Stimulated activated CD4-positive, alpha-beta T cell treated with anti-CD3 and anti-CD28 coated beads, Interleukin-1b, Interleukin-23, amount 100 ng/mL, for 1 hour (primary cell): ENCODE measurements at places on chromosomes 5 and 9.

GRCh38 chr9:110520120-110520701 is 59.3 kb downstream of the SVEP1 start:
- no peak for DNase-seq

GRCh38 chr5:140351609-140352334 is 5.4 kb upstream of the HBEGF start:
- peak; percentile 39 for DNase-seq

DNA sequence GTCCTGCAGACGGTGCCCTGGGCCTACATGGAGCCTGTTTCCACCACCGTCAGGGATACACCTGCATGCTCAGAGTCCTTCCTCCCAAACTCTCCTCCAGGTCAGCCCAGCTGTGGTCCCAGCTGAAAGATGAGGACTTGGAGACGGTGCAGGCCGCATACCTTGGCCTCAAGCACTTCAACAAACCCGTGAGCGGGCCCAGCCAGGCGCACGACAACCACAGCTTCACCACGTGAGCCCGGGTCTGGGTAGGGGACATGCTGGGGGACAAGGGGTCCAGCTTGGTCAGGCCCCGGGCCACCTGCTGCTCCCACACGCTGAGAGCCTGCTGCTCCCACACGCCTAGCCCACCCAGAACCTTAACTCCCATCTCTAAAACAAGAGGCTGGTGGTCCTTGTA is 16.6 kb upstream of the CARD19 start:
- DNase-seq = no peak

DNA sequence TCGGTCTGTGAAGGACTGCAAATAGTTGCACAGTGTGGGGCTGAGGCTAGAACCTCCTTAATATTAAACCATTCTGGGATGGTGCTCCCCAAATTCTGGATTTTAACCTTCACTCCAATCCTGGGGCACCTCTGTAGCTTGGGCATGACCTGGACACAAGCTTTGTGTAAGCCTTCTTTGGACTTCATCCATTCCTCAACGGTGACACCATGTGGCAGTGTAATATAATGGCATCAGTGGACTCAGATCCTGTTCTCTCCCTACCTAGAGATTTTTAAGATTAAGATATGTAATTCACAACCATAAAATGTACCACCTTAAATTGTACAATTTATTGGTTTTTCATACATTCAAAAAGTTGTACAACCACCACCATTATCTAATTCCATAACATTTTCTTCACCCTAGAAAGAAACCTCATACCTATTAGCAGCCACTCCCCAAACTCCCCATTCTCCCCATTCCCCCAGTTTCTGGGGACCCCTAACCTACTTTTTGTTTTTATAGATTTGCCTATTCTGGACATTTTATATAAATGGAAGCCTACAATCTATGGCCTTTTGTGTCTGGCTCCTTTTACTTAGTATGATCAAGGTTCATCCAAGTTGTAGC is 4.8 kb upstream of the PLGRKT start:
- no peak for DNase-seq

- DNase-seq = peak; percentile 50
Observed at GRCh38 chr9:124852829-124853531, at the start of gene WDR38. TSS of gene WDR38 (plus strand) at chr9:124853460. CDS start at chr9:124853532, 72 bp downstream.

GRCh38 chr5:177511796-177512675 is 2.4 kb upstream of the DOK3 start:
- no peak for DNase-seq

DNA sequence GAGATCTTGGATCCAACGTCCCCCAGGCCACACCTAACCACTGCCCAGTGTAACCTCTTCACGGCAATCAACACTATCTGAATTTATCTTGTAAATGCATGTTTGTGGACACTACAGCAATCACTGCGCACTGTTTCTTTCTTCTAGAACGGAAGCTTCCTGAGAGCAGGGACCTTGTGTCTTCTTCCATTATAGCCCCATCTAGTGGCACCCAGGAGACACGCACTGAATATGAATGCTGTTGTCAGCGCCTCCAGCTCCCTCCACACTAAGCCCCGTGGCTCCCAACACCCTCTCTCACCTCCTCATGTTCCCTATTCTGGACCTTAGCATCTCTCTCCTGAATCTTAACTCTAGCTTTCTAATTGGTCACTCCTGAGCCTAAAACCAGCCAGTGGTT is 72.7 kb downstream of the SMIM23 start:
- DNase-seq = no peak

DNA sequence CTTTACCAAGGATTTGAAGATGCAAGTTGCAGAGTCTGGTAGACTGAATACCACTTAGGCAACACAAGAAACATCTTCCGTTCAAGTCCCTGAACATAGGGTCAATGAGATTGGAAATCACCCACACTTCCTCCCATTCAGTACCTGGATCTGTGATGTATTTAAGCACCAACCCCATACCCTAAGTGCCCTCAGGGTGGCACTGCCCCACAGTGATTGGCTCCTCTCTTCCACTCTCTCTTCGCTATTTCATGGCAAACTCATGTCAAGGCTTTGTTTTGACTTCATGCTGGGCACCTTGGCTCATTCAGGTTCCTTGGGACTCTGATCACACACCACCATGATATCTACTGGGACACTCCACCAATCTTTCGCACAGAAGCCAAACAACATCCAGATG is 53.7 kb downstream of the GGTA1 start:
- DNase-seq = no peak

- no peak for DNase-seq
Observed at GRCh38 chr9:94921656-94922055, 195.2 kb downstream of the AOPEP start.
